ENCODE measurements at places on chromosomes 4 and X. TPM values are rescaled to one million over a fixed set of nuclear protein-coding genes. Genes with fewer than 3 reads are reported as not detected.

CLOCK gene
- 40.6 TPM for total RNA-seq

AADAT gene
- total RNA-seq: 2.9 TPM

XKRX gene
- total RNA-seq: 0.17 TPM

PABPC5 gene
- 3.7 TPM for total RNA-seq

RRH gene
- total RNA-seq: not detected

DCAF12L1 gene
- total RNA-seq: not detected

- no peak overlapping the region for H3K27ac ChIP-seq
- no peaks in the 10 kb centered on the region for H3K27me3 ChIP-seq
- H3K4me3 ChIP-seq: no peak overlapping the region
- no peaks in the 10 kb centered on the region for H3K36me3 ChIP-seq
- DNase-seq: no peak
Measured at GRCh38 chr4:122898370-122899150, 23.8 kb downstream of the NUDT6 start.

DNA sequence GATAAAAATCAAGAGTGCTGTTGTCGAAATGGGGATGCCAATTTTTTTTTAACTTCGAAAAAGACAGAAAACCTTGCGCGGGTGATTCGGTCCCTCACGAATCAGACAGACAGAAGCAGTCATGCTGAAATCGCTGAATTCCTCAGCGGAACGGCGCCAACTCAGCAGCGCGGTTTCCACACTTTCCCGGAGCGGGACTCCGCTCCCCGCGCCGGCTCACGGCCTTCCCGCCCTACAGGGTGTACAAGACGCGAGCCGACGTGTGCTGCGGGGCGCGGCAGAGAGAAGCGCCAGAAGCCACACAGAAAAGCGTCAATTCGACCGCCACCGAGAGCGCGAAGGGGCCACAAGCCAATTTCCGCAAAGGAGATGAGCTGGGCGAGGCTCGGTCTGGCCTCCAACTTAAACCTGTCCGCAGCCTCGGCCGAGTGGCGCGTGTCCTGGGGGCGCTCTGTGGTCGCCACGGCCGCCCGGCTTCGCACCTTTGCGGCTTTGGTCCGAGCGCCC lies 1.3 kb downstream of the NEXMIF start:
- peak overlapping the region; percentile 86 for H3K27ac ChIP-seq
- H3K27me3 ChIP-seq: no peaks in the 10 kb centered on the region
- DNase-seq: no peak

- no peak overlapping the region for H3K4me3 ChIP-seq
- DNase-seq: no peak
- H3K4me1 ChIP-seq: peaks cover 13% of the 10 kb centered on the region
- H3K27me3 ChIP-seq: peaks cover 7% of the 10 kb centered on the region
Measured at GRCh38 chr4:1789552-1789951, 3.5 kb upstream of the FGFR3 start.

DNA sequence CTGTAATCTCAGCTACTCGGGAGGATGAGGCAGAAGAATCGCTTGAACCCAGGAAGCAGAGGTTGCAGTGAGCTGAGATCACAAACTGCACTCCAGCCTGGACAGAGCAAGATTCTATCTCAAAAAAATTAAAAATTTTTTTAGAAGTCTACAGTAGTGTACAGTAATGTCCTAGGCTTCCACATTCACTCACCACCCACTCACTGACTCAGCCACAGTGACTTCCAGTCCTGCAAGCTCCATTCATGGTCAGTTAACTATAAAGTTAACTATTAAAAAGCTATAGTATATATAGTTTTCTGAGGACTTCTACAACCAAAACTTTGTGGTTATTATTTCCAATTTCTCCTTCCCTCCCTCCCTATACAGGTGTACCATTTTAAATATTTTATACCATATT lies 34.7 kb upstream of the NEUROG2 start:
- no peaks in the 10 kb centered on the region for H3K27me3 ChIP-seq
- no peak for DNase-seq
- no peak overlapping the region for H3K27ac ChIP-seq
- H3K4me1 ChIP-seq: no peaks in the 10 kb centered on the region
- H3K4me3 ChIP-seq: no peak overlapping the region

- no peaks in the 10 kb centered on the region for H3K27me3 ChIP-seq
- H3K36me3 ChIP-seq: no peaks in the 10 kb centered on the region
- DNase-seq: no peak
- H3K4me1 ChIP-seq: no peaks in the 10 kb centered on the region
Measured at GRCh38 chrX:14504960-14505538, 24.3 kb upstream of the GLRA2 start.

GRCh38 chr4:52202931-52203330 lies 151.8 kb downstream of the SPATA18 start:
- no peak overlapping the region for H3K4me3 ChIP-seq
- no peak for DNase-seq
- peaks cover 22% of the 10 kb centered on the region for H3K4me1 ChIP-seq
- no peaks in the 10 kb centered on the region for H3K27me3 ChIP-seq
- no peaks in the 10 kb centered on the region for H3K36me3 ChIP-seq

DNA sequence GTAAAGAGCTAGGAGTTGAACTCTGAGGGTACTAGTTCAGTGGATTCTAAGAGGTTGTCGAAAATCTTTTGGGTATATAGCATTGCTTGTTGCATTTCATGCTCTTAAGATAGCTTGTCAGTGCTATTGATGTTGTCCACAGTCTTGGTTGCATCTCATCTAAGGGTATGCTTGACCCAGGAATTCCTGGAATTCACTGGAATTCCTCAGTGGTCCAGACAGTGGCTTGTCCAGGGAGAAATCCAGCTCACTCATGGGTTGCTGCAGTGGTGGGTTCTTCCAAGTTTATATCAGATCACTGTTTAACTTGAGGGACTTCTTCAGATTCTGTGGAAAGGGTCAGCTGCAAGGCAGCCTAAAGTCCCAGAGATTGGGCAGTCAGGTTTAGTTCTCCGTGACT lies 29.8 kb upstream of the SMARCAD1 start:
- DNase-seq: no peak
- no peak overlapping the region for H3K27ac ChIP-seq
- H3K27me3 ChIP-seq: no peaks in the 10 kb centered on the region
- H3K4me1 ChIP-seq: no peaks in the 10 kb centered on the region
- no peak overlapping the region for H3K4me3 ChIP-seq
- no peaks in the 10 kb centered on the region for H3K36me3 ChIP-seq

DNA sequence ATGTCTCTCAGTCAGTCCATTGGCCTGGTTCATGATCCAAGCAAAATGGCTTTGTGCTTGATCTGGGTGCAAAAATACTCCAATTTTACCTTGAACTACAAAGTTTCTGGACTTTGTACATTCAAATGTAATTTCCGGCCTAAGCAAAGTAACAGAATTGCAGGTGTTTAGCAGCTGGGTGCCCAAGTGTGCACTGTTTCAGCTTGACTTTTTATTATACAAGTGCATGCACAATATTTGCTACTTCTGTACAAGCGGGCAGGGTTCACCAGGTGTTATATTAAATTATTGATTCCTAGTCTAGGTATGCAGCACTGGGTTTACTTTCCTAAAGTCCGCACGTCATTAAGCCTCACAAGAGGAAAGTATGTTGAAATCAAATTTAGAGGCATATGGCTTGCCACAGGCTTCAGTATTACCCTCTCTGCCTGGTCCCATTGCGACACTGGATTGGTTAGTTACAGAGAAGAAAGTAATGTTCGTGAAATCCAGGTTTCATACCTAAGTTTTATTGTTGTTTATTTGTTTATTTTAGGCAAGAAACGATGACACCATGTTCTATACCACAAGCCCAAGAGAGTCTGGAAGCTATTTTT lies 376.9 kb upstream of the CTSO start:
- H3K4me1 ChIP-seq: no peaks in the 10 kb centered on the region
- DNase-seq: no peak
- no peak overlapping the region for H3K4me3 ChIP-seq
- no peaks in the 10 kb centered on the region for H3K36me3 ChIP-seq
- H3K27ac ChIP-seq: no peak overlapping the region

DNA sequence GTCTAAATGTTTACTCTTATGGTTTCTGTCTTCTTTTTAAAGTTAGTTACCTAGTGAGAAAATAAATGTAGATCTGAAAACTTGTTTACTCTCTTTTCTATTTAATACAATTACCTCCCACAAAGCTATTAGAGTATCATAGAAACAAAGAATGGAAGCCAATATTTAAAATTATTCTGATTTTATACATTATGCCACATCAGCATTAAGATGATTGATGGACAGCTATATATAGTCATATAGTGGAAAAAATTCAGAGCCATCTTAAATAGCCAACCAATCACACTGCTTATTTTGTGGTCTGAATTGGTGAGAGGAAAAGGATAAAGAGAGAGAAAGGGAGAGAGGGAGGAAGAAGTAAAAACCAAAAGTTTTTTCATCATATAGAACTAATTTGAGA lies 1101.8 kb downstream of the PCDH19 start:
- DNase-seq: no peak
- no peaks in the 10 kb centered on the region for H3K36me3 ChIP-seq
- H3K27me3 ChIP-seq: no peaks in the 10 kb centered on the region
- no peaks in the 10 kb centered on the region for H3K4me1 ChIP-seq
- H3K4me3 ChIP-seq: no peak overlapping the region

DNA sequence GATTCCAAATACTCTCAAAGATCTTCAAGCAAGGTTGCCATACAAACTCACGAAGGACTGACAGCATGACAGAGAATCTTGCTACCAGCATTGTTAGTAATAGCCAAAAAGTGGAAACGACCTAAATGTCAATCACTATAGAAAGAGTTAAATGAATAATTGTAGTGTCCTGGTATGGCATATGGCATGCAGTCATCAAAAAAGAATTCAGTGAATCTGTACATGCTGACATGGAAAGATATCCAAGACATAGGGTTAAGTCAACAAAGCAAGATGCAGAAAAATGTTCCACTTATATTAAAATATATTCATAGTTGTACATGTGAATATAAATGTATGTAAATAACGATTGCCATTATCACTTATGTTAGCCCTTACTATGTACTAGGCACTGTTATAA lies 37.6 kb downstream of the SRPX2 start:
- H3K27ac ChIP-seq: no peak overlapping the region
- H3K4me1 ChIP-seq: peaks cover 13% of the 10 kb centered on the region
- peaks cover 12% of the 10 kb centered on the region for H3K36me3 ChIP-seq
- no peak overlapping the region for H3K4me3 ChIP-seq

DNA sequence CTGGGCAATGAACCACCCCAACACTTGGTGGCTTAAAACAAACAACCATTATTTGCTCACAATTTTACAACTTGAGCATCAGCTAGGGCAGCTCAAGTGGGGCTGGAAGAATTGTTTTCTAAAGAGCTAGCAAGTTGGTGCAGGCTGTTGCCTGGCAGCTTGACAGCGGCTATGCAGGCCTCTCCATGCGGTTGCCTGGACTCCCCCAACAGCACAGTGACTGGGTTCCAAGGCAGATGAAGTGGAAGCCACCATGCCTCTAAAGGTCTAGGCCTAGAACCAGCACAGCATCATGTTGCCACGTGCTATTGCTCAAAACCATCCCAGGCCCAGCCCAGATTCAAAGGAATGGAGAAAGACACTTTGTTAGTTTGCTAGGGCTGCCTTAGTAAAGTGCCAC lies 114.8 kb downstream of the BCOR start:
- H3K4me1 ChIP-seq: peaks cover 9% of the 10 kb centered on the region
- no peak for DNase-seq
- no peak overlapping the region for H3K4me3 ChIP-seq
- no peaks in the 10 kb centered on the region for H3K36me3 ChIP-seq
- H3K27me3 ChIP-seq: no peaks in the 10 kb centered on the region

DNA sequence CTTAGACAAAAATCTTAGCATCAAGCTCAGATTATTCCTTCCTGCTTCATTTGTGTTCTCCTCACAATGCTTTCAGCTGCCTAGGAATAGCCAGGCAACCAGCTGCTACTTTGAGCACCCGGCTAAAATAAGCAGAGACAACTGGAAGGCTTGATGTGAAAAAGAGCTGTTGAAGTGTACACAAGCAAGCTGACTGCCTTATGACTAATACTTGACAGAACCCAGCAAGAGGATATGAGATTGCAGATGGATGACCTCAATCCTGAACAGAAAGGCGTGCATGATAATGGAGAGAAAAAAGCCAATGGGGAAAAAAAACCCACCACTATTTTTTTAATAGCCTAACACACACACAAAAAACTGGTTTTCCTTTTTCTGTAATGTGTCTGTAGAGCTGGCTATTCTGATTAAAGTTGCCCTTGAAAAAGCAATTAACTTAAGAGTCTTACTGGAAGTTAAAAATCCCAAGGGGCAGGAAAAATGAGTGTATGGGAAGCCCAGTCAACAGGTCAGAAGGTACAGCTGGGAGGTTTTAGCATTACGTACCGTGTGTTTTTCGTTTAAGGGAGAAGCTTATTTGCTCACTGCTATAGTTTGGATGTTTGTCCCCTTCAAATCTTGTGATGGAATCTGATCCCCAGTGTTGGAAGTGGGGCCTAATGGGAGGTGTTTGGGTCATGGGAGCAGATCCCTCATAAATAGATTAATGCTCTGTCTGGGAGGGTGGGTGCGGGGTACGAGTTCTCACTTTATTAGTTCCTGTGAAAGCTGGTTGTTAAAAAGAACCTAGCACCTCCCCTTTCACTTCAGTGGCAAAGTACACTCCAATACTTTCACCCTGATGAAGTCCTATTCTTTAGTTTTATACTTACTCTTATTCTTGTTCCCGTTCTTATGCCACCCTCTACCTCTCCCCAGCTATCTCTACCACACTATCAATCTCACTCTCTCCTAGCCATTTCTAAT lies 37.1 kb upstream of the HERC6 start:
- H3K36me3 ChIP-seq: no peaks in the 10 kb centered on the region
- H3K4me1 ChIP-seq: peaks cover 22% of the 10 kb centered on the region
- H3K27me3 ChIP-seq: no peaks in the 10 kb centered on the region
- H3K4me3 ChIP-seq: no peak overlapping the region

GRCh38 chr4:95563638-95564337 lies 15.0 kb upstream of the UNC5C start:
- H3K4me3 ChIP-seq: no peak overlapping the region
- no peaks in the 10 kb centered on the region for H3K27me3 ChIP-seq
- H3K4me1 ChIP-seq: no peaks in the 10 kb centered on the region
- no peak overlapping the region for H3K27ac ChIP-seq
- DNase-seq: no peak

- H3K36me3 ChIP-seq: no peaks in the 10 kb centered on the region
- H3K4me1 ChIP-seq: peaks cover 41% of the 10 kb centered on the region
- DNase-seq: no peak
- no peak overlapping the region for H3K4me3 ChIP-seq
- H3K27ac ChIP-seq: no peak overlapping the region
- H3K27me3 ChIP-seq: no peaks in the 10 kb centered on the region
Measured at GRCh38 chrX:123994730-123995129, 33.2 kb downstream of the STAG2 start.

GRCh38 chr4:7581477-7581876 lies 146.7 kb upstream of the PSAPL1 start:
- DNase-seq: no peak
- no peak overlapping the region for H3K4me3 ChIP-seq

DNA sequence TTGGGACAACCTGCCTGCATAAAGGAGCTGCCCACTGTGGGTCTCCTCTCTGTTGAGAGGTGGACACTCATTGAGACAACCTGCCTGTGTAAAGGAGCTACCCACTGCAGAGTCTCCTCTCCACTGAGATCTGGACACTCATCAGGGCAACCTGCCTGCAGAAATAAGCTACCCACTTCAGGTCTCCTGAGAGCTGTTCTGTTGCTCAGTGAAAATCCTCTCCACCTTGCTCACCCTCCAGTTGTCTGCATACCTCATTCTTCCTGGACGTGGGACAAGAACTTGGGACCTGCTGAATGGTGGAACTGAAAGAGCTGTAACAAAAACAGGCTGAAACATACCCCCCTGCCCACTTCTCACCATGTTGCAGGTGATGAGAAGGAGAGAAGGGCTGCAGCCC lies 59.9 kb upstream of the CDKN2AIP start:
- DNase-seq: no peak
- peaks cover 11% of the 10 kb centered on the region for H3K27me3 ChIP-seq
- H3K36me3 ChIP-seq: no peaks in the 10 kb centered on the region
- no peak overlapping the region for H3K4me3 ChIP-seq

All from esophagus muscularis mucosa (tissue), 4 donors.